Hindlimb muscle (tissue), 1 donor: ENCODE measurements at places on chromosomes 3 and 15.

GRCh38 chr15:48176957-48177356 lies 1.1 kb downstream of the MYEF2 start:
- no peak for DNase-seq

DNA sequence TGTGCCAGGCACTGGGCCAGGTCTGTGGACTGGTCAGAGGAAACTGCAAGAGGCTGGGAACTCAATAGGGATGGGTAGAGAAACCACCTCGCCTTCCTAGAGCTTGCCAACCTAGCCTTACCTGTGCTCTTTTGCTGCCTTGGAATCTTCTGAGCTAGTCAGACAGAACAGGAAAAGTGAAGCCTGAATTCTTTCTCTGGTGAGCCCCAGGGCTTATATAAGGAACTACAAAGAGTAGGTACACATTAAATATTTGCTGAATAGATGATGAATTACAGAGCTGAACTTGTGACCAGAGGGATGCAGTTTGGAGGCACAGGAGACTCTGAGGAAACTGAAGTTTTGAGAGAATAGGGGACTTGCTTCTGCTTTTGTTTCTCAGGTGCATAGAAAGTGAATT lies 15.6 kb upstream of the FBXW12 start:
- DNase-seq, result no peak

GRCh38 chr3:51269466-51269865 lies 115.6 kb upstream of the MANF start:
- no peak for DNase-seq

DNA sequence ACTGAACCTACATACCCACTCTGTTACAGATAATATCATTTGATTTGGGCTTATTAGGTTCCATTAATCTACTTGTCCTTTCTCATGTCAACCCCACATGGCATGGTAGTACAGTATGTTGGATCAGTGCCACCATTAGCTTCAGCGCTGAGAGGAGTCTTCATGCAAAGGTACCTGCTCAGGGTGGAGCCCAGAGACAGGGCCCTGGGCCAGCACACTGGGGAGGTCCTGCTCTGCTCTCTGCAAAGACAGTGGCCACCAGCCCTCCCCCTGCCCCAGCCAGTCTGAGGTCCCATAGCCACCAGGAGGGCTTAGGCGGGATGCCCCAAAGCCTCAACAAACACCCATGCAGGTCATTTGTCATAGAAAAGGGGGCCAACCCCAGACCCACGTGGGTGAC lies 71.0 kb downstream of the ATP10A start:
- DNase-seq, result no peak

- no peak for DNase-seq
These were observed 21.0 kb downstream of the ILDR1 start for GRCh38 chr3:122000936-122001605.

DNA sequence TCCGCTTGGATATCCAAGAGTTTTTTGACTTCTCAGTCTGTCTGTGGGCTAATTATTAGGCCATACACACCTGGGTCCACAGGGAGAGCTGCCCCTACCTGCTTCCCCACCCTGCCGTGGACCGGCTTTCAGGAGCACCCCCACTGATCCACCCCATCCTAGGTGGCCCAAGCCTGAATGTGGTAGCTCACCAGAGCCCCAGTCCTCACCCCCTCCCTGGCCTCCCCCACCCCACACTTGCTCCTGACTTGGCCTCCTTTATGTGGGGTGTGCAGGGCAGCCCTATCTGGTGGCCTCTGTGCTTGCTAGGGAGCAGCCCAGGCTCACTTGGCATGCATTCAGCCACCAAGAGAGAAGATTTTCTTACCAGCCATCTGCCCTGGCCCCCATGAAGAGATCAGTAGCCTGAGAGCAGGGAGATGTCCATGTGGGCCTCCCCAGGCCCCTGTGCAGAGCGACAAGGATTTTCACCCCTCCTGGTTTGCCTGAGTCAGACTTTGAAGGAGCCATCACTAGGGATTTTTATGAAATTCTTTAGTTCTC lies 11.2 kb downstream of the LRRK1 start:
- no peak for DNase-seq

- DNase-seq, result no peak
These were observed 3.3 kb downstream of the RHOV start for GRCh38 chr15:40870716-40871115.

DNA sequence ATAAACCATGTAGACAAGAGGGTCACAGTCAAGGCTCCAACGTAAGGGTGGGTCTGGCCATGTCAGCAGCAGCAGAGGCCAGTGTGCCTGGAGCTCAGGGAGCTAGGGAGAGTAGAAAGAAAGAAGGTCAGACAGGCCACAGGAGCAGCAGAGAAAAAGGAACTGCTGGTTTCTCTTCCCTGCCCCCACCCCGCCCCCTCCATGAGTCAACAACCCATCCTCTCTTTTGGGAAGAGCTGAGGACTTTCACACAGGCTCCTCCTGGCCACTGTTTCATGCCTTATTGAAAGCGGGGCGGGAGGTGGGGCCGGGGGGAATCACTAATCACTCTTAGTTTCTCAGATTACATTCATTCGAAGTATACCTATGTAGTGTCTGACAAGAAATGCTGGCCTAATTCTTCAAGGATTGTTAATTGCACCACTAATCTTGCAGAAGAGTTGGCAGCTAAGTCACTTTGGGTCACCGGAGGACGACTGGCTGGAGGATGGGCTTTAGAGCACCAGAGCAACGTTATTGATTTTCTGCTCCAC lies 9.1 kb upstream of the SCG3 start:
- no peak for DNase-seq

DNA sequence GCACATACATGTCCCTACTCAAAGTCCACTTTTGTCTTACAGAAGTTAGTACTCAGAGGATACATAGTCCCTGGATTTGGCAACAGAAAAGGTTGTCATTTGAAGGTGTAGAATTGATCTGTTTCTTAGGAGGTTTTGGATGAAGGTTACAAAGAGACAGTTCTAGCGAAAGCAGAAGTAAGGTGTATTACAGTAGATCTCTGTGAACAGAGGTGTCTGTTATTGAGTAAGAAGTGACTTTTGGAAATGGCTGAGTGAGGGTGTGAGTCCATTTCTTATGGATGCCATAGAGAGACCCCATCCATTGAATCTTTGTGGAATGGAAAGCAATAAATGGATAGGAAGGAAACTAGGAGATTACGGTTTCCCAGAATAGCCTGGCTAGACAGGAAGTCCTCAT lies 5.6 kb downstream of the ZNF662 start:
- DNase-seq, result no peak

GRCh38 chr3:5531741-5532290 lies 344.3 kb downstream of the EDEM1 start:
- no peak for DNase-seq

GRCh38 chr15:99241752-99242151 lies 7.6 kb downstream of the TTC23 start:
- DNase-seq, result no peak

DNA sequence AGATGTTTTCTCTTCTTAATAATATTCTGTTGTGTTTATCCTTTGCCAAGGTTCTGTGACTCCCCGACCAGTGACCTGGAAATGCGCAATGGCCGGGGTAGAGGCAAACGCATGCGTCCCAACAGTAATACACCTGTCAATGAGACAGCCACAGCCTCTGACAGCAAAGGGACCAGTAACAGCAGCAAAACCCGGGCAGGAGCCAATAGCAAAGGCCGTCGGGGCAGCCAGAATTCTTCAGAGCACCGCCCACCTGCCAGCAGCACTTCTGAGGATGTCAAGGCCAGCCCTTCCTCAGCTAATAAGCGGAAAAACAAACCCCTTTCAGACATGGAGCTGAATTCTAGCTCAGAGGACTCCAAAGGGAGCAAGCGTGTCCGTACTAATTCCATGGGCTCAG lies 101.5 kb downstream of the RBPMS2 start:
- no peak for DNase-seq

DNA sequence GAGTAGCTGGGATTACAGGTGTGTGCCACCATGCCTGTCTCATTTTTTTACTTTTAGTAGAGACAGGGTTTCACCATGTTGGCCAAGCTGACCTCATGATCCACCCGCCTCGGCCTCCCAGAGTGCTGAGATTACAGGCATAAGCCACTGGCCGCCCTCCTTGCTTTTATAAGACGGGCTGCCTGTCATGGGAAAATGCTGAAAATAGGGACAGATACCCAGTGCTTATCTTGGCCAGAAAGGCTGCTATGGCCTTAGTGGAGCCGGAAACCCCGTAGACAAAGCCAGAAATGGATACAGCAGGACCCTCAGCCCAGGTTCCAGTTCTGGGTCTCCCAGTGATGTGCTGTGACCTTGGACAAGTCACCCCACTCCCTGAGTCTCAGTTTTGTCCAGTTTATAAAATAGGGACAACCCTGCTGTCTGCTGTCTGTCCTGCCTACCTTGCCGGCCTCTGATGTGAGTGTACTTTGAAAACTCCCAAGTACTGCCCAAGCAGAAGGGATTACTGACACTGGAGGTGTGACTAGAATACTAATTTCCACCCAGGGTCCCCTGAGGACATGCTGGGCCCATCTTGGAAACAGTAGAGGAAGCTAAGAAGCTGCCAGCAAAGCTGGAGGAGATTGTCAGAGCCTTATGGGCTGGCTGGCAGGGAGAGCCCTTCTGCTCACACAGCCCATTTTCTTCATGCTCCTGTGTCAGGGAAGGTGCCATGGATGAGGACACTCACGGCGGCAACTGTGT lies 59.6 kb downstream of the BDH1 start:
- DNase-seq, result no peak

GRCh38 chr3:134357914-134358811 lies 16.1 kb downstream of the AMOTL2 start:
- DNase-seq, result no peak

GRCh38 chr3:160296591-160296990 lies 71.4 kb downstream of the C3orf80 start:
- DNase-seq, result no peak

- DNase-seq, result no peak
These were observed 49.4 kb upstream of the TNFAIP8L3 start for GRCh38 chr15:51144021-51144532.

DNA sequence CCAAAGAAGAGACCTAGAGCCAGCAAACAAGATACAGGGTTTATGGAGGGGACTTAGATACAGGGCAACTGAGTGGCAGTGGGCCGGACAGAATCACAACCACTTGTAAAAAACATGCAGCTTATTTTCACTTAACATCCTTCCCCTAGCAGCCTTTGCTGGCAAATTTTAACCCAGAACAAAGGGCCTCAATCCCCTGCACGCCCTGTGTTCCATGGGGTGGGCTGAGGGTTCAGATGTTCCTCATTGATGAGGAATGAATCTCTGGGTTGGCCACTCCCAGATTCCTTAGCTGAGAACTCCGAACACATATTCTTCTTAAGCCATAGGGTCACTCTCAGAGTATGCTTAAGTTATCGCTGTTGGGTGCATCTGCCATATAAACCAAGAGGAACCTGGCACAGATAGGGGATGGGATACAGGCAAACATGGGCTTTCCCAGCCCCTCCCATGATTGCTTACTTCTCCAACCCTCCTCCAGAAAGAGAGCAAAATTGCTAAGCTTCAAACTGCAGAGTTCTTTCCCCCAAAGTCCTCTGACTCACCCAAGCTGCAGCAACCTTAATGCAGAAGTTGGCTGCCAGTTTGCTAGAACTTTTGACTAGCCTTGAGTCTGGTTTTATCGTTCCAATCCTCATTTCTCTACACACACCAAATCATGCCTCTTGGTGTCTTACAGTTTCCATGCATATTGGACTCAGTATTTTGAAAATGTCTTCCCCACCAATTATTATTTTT lies 146.9 kb downstream of the CD47 start:
- peak; percentile 19 for DNase-seq

DNA sequence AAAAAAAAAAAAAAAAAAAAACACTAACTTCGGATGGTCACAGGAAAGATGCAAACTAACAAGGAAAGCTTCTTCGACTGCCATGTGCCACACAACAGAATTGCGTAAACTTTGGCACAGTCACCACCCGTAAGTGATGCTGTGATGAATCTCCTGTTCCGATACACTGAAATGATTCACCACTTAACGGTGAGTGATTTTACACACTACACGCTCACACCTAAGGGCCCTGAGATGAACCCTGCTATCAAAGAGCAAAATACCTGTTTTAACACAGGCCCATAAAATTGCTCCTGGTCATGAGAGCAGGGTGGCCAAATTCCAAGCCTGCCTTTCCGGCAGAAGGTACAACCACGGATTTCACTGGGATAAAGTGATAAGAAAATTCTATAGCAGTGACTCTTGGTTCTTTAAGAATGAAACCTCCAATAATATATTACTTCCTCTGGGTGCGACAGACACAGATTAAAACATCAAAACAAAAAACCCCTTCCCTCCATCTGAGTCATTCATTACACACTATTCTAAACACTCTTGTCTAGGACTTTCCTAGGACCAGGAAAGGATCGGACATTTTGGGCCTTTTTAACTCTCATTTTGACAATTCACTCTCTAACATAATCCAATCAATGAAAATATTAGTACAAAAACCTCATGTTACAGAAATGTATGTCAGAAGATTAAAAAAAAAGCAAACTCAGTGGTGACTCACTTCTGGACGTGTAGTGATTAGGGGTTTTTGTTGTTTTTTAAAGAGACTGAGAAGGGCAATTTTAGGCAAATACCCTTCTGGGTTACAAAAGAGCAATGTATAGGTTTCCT lies 28.3 kb downstream of the LRIG1 start:
- DNase-seq, result no peak

- no peak for DNase-seq
These were observed 1278.0 kb upstream of the GBE1 start for GRCh38 chr3:83039422-83039821.

DNA sequence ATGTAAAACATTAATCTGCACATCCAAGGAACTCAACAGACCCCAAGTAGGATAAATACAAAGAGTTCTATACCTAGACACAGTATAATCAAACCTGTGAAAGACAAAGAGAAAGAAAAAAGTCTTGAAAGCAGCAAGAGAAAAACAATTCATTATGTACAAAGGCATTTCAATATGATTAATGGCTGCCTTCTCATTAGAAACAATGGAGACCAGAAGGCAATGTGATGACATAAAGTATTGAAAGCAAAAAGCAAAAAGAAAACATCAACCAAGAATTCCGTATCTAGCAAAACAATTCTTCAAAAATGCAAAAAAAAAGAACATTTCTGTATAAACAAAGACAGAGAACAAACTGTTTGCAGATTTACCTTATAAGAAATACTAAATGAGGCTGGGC lies 81.1 kb downstream of the XXYLT1 start:
- DNase-seq, result no peak

GRCh38 chr3:142595581-142595950 lies 627 bp upstream of the PLS1 start:
- DNase-seq, result no peak

GRCh38 chr3:42068303-42069088 lies 22.7 kb upstream of the TRAK1 start:
- no peak for DNase-seq

GRCh38 chr3:151142929-151143328 lies 57.5 kb downstream of the MED12L start:
- no peak for DNase-seq

DNA sequence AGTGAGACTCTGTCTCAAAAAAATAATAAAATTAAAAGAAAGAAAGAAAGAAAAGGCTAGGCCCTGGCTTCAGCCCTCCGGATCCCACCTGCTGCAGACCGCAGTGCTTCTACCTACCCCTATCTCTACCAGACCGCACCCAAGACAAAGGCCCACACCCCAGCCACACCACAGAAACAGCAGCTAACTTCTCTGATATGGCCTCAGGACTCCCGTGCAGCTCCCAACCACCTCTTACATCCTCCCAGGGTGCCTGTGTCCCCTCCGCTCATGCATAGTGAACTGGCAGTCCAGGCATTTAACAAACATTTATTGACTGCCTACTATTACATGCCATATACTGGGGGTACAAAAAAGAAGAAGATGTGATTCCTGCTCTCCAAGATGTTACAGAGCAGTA lies 6.9 kb upstream of the HTR3C start:
- DNase-seq, result no peak
